ENCODE measurements at places on chromosomes 4 and X.

DNA sequence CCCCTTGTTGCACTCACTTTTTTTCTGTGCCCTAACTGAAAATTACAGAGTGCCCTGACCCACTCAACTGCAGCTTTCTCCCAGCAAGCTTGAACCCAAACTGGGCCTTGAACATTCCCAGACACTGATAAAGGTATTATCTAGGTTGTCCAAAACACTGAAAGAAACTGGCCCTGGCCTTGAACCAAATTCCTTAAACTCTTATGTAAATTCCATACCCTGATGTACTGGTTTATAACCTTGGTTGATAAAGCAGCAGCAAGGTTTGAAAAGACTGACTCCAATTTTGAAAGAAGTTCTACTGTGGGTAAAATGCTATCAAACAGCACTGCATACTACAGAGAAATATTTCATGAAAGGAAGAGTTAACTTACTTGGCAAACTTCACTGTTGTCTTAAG lies 125.6 kb downstream of the PHF8 start:
- DNase-seq = no peak

DNA sequence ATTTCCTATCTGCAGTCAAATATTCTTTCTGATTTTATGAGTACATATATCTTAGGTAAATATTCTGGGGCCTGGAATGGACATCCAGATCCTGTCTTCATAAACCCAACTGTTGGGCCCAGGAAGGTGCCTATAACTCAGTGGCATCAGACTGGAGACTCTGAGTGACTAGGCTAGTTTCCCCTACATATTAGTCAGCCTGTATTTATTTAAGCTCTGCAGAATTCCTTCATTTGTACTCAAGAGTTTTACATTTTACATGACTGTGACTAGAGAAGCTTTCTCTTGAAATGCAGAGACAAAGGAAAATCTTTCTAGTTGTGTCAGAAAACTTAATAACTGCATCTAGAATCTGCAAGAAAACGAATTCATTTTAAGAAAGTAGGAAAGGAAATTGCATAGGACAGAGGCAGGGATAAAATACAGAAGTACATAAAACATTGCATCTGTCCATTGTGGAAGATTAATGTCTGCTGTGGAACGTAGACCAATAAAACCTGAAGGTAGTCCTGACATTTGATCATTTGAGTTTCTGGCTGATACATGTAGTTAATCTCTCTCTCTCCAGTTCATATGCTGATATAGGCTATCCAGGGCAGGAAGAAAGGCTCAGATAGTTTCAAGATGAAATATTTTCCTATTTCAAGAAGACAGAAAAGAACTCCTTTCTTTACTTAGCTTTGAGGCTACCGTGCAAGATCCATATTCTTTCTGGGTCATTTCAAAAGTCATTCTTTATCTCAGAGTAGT lies 78.2 kb downstream of the OPHN1 start:
- no peak for DNase-seq

GRCh38 chr4:16197876-16198665 lies 28.2 kb downstream of the TAPT1 start:
- no peak for DNase-seq

DNA sequence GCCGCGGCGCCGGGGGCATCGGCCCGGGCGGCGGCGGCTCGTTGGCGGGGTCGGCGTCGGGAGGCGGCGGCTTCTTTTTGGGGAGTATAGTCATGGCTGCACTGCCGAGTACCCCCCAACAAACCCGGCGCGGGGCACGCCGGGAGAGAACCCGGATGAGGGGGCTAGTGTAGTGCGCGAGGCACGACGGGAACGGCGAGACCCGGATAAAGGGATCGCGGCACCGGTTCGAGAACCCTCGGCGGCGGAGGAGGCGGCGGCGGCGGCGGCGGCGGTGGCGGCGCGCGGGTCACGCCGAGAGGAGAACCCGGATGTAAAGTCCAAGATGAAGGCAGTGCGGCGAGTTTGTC lies at the start of gene OTUD5:
OTUD5 (minus strand) TSS at position 131 of the 350 bp plus-strand sequence; CDS start at position 94, 37 bp downstream.
- DNase-seq = peak; percentile 84

DNA sequence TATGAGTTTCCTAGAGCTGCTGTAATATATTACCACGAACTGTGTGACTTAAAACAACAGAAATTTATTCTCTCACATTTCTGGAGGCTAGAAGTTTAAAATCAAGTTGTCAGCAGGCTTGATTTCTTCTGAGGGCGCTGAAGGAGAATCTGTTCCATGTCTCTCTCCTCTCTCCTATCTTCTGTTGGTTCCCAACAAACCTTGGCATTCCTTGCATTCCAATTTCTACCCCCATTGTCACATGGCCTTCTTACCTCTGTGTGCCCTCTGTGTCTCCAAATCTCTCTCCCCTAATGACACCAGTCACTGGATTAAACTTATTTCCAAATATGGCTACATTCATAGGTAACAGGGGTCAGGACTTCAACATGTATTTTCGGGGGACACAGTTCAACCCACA lies 672.7 kb downstream of the RPA4 start:
- DNase-seq = no peak

- no peak for DNase-seq
Observed at GRCh38 chrX:137562096-137562495, 3.8 kb upstream of the ZIC3 start.
